ENCODE measurements at places on chromosomes 1 and 21.

DNA sequence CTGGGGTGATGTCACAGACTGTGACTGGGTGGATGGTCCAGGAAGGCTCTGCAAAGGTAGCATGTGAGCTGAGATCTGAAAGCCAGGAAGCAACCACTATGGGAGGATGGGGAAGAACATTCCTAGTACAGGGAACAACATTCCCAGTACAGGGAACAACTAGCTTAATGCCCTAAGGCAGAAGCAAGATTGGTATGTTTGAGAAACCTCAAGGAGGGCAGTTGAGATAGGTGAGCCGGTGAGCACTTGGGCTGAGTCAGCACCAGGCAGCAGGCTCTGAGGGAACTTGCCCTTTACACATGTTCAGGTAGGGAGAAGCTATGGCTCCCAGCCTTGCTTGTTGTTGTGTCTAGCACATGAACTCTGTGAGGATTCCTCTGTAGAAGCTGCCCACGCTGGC, 24.2 kb upstream of the CACNA1E start:
- no peak for DNase-seq

DNA sequence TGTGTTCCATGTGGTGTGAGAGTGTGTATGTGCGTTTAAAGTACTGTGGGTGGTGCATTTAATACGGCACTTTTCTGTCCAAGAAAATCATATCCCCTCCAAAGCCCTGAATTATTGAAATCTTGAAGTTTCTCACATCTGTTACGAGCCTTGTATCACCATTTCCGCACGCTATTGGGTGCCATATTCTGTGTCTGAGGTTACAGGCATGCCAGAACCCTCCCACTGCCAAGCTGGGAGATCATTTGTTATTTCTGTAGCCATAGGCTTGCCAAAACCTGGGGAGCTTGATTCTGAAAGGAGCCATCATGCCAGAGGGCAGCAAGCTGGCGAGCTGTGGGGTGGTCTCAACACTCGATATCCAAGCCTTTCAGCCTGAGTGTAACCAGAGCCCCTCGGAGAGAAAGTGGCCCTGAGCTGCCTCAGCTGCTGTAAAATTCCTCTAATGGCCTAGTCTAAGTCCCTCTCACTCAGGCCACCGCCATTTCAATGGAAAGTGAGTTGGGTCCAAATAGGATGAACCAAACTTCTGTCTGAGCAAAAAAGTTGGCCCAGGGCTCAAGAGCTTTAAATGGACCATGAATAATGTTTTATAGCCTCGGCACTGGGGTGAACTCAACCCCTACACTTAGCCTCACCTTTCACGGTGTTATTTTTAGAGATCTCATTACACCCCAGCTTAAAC, 298.4 kb upstream of the DUSP10 start:
- no peak for DNase-seq

DNA sequence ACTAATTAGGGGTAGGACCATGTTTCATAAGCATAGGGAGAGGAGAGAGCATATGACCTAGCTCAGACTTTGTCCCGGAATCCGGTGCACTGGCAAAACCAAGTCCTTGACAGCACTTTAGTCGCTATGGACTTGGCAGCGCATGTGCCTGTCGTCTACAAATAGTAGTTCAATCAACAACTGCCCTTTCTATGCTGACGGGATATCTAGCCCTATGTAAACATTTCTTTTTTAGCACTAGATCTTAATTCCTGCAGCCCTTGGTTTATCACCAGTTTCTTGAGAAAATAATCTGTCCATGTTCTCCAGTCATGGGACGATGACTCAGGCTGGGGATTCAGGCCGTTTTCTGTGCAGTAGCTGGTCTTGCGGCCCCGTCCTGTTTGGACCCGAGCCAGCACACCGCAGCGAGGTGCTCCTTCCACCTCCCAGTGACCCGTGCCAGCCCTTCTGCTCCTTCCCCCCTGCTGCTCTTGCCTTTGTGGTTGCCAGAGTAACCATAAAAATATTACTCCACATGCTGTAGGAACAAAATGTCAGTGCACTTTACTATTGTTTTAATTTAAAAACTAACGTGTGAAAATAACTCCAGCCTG, 8.6 kb upstream of the MT1HL1 start:
- DNase-seq: peak; percentile 94

DNA sequence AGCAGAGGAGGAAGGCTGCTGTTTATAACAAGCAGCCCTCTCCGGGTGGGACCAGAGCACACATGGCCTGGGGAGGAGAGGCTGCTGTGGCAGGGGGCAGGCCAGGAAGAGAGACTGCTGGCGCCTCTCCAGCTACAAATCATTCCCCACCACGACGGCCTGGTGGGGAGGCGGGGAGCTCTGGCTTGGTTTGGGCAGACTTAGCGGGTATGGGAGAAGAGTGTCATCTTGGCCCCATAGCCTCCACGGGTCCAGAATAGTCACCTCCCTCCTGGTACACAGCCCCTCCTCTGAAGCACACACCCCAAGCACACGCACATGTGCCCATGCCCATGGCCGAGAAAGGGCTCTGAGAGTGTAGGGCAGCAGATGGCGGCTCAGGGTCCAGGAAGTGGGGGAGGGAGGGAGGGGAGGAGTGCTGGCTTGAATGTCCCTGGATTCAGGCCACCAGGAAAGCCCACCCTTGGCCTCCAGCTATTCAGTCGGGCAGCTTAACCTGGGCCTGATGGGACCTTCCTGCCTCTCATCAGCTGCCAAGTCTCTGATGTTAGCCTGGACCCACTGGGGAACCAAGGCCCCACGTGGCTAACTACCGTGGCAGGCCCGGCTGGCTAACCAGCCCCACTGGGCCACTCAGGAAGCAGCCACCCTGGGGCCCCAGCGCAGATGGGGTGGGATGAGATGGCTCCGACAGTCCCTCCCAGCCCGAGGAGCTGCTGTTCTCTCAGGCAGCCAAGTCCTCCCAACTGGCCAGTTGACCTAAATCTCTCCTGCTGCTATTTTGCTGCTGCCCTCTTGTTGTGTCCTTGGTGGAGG, 10.9 kb downstream of the LRP8 start:
- no peak for DNase-seq

DNA sequence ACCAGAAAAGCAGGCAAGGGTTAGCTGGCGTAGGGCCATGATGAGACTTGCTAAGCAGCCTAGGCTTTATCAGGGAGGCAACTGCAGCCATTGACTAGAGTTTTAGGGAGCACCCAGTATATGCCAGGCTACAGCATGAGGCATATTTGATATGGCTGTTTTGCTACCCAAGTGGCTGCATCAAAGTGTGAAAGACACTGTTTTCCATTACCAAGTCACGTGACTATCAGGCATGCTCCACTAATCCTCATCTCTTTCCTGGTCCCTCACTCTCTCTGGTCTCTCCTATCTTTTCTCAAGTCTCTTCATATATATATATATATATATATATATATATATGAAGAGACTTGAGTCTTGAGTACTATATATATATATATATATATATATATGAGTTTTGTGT, 206.7 kb upstream of the POU3F1 start:
- no peak for DNase-seq

GRCh38 chr1:22540337-22540736, 23.0 kb upstream of the EPHA8 start:
- DNase-seq: no peak
